MCF 10A (cell line): ENCODE measurements at places on chromosomes 7 and 10.

- DNase-seq: no peak
Measured at GRCh38 chr10:120632942-120633341, 175.9 kb downstream of the PLPP4 start.

DNA sequence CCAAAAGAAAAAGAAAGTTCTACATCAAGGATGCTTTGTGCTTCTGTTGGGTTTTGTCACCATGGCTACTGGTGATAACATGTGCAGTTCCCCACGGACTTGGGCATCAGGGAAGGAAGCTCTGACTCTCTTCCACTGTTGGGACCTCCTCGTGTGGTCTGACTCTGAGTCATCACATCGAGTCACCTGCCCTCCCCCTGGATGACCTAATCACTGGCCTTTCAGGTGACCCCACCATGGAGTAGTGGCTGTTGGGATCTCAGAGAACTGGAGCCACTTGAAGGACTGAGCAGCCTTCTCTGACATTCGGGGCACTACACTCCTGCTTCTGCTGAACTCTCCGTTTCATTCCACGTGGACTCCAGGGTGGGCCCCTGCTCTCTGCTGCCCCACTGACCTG lies 60.8 kb upstream of the DOCK1 start:
- no peak for DNase-seq

DNA sequence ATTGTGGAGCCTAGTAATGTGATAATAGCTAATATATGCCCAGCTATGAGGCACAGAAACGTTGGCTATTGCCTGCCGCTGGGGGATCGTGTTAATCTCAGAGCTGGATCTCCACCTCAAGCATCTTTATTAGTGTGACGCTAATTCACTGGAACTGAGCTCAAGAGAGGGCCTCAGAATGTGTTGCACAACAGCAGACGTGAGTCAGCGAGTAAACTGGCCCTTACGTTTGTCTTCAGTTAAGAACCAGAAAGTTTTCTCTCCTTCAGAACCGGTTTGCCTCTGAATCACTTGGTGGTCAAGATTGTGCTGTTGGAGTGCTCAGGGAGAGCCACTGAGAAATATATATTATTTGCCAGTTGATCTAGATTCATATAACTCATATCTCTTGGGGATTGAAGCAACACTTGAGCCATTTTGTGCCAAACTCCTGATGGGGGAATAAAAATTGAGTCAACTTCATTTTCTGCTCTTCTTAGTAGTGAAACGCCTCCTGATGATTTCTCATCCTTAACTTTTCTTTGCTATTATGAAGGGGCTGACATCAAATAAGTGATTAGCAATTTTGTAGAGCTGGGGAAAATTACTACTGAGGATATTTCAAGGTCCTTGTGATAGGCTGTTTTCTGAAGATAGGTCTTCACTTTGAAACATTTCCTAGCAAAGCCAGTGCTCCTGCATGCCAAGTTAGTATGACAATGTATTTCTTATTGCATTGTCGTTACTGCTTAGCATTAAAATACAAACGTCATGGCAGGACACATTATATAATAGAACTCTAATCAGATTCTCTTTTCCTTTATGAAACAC lies 22.3 kb downstream of the BZW2 start:
- DNase-seq: peak; percentile 97

GRCh38 chr7:124152859-124153692 lies 120.2 kb upstream of the TMEM229A start:
- peak; percentile 62 for DNase-seq

- DNase-seq: no peak
Measured at GRCh38 chr7:46253520-46253919, 332.4 kb upstream of the IGFBP3 start.
